ENCODE measurements at places on chromosomes 3 and 15. TPM values are rescaled to one million over a fixed set of nuclear protein-coding genes. Genes with fewer than 3 reads are reported as not detected.
A peak's percentile ranks its signal among the peaks of the same experiment; 100 is the strongest.

GRCh38 chr15:65528461-65529060, 1.7 kb upstream of the HACD3 start:
- no peak for DNase-seq

DNA sequence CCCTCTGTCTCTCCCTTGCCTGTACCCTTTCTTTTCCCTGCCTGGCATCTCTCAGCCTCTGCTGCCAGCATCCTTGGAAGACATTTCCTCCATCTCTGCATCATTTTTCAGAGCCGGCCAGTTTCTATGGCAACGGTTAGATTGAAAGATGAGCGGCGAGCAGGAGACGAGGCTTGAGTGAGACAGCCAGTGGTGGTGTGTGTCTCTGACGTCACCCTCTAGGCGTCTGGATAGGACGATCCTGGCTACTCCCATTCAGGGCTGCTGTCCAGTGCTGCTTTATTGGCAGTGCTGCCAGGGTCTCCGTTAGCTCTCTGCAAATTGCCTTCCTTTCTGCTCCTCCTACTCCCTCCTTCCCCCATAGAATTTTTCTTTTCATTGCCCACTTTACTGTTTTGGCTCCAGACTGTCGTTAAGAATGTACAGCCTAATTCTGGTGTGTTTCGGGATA, 57.9 kb downstream of the TRAK1 start:
- peak; percentile 82 for DNase-seq

DNA sequence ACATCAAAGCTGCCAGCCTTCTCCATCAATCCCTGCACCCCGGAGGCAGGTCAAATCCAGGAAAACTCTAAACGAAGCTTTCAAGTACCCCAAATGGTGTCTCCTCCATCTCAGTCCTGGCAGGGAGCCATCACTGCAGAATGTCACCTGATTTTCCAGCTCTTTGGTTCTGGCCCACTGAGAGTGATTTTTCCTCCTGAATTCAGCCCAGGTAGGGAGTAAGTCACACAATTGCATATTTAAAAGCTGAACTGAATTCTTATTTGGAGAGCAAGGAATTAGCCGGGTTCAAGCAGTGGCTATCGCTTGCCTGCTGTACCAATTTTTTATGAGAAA, 5.3 kb downstream of the RFTN1 start:
- DNase-seq, result no peak

DNA sequence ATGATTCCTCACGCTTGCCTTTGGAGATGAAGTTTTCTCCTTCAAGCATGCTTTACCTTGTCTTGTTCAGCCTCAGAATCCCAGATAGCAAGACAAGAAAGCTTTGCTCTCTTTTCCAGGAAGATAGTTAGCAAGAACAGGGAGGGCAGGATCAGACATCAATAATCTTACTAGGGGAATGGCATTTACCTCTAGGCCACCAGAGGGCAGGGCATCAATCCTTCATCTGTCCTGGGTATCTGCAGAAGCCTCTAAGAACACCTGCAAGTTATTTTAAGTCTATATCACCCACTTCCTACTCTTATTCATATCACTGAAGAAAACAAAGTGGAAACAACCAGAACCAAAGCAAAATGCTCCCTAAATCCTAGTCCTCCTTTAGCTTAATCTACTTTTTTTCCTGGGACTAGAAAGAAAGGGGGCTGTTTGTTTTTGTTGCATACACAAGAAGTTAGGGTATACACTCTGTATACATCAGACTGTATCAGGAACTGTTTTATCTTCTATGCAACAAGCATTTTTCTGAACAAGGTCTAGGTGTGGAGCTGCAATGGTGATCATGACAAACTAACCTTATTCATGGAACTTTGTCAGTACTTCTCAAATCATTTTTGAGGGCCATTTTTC, 862.5 kb downstream of the CADM2 start:
- DNase-seq, result no peak

- peak; percentile 71 for DNase-seq
Observed at GRCh38 chr3:123352134-123352554, 96.7 kb downstream of the ADCY5 start.

DNA sequence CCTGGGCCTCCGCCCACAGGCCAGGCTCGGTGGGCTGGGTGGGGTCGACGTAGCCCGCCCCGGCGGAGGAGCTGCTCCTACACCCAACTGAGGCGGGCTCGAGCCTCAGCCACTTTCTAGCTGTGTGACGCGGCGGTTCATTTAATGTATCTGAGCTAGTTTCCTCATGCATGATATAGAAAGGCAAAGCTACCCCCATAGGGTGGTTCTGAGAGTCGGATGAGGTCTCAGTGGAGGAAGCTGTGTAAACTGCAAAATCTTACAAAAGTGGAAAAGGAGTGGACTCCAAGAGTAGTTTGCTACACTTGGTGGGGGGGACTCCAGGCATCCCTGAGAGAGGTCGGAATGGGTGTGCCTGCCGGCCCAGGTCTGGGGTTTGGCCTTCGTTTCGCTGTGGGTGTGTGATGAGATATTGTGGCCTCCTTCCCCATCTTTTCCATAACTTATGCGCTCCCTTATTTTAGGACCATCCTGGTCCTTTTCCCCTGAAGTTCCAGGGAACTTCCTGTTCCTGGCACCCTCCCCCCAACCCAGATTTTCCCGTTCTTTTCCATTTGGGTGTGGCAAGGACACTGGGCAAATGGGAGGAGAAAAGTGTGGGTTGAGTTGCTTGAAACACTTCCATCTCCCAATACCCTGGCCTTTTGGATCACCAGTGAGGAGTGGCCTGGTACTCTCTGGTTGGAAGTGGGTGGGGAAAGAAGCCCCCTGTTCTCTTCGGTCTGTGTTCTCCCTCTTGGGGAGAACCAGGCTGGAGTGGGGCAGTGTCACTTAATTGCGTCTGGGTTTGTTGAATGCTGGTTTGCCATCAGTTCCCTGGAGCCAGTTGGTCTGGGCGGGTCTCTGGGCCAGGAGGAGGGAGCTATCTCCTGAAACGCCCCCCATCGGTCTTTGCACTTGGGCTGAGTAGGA, 1.1 kb downstream of the PDIA5 start:
- no peak for DNase-seq

- DNase-seq, result no peak
Observed at GRCh38 chr15:41633609-41634008, 26.6 kb upstream of the MGA start.

GRCh38 chr3:32471246-32471645, 31.4 kb downstream of the CMTM6 start:
- DNase-seq, result no peak

DNA sequence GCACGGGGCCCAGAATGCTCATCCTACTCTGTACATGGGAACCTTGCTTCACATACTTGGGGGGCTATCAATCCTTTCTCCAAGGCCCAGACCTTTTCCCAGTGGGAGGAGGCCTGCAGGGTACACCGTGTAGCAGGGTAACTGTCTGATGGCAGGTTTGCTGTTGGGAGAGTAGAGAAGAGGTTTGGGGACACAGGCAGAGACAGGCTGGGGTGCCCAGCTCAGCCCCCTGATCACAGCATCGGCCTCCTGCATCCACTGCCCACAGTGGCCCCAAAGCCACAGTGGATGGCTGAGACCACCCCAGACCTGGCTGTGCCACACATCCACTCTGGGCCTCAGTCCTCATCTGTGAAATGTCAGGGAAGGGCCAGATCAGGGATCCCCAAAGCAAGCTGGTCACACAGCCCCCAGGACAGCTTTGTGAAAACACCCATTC, 5.6 kb downstream of the CHRNA3 start:
- no peak for DNase-seq

GRCh38 chr15:51205050-51205975, 110.6 kb upstream of the TNFAIP8L3 start:
- no peak for DNase-seq

DNA sequence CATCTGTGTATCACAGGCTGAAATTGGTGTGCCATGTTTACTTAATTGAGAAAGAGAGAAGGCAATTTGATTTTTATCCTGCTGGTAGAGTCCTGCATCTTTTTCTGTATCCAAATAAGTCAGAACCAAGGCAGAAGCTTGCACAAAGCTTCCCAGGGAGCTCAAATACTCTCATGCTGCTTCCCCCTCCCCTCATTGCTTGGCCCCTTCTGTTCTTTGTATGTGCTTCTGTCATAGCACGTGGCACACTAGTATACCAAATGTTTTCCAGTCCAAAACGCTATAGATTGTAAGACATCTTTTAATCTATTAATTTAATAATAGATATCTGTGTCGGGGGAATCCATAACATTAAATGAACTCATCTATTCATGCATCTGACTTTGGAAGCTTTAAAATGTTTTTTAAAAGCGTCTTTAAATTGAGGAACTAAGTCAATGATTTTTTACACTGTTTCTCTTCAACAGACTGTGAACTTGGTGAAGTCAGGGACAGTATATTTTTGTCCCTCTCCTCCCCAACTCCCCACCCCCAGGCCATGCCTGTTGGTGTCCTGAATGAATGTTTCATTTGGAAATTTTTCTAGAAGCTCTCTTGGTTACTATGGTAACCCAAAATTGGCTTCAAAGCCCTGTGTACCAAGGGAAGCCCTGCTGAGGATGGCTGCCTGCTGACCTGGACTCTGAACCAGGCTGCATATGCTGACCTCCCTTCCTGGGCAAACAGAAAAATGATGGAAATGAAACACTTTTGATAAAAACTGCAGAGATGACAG, 26.2 kb upstream of the SLC35G2 start:
- no peak for DNase-seq

DNA sequence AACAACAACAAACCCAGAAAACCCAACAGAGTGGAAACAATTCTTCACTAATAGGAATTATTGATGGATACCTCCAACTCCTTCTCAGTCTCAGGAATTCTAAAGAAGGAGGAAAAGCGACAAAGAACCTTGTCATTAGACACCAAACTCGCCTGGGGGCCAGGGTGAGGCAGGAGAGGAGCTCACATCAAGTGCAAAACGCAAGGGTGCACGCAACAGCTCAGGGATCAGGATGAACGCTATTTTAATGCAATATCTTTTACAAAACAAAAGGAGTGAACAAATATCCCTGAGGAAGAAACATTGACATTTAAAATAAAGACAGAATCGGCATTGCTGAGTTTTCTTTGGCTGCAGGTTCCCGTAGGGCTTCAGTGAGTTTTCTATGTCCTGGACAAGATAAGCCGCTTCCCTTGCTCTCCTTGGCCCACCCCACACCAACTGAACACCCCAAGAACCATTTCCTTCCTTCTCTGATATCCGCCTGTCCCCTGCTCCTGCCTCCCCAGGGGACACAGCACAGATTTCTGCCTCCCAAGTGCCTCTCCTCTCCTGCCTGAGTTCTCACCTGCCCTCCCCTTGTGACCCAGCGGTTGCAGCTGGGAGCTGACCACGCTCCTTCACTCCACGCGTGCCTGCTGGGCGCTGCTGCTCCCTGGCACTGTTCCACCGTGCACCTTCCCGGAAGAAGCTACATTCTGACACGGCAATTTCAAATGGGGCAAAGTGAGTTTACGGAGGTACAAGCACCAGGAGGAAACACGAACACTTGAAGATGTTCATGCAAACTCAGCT, 63.0 kb downstream of the ATP10A start:
- no peak for DNase-seq

DNA sequence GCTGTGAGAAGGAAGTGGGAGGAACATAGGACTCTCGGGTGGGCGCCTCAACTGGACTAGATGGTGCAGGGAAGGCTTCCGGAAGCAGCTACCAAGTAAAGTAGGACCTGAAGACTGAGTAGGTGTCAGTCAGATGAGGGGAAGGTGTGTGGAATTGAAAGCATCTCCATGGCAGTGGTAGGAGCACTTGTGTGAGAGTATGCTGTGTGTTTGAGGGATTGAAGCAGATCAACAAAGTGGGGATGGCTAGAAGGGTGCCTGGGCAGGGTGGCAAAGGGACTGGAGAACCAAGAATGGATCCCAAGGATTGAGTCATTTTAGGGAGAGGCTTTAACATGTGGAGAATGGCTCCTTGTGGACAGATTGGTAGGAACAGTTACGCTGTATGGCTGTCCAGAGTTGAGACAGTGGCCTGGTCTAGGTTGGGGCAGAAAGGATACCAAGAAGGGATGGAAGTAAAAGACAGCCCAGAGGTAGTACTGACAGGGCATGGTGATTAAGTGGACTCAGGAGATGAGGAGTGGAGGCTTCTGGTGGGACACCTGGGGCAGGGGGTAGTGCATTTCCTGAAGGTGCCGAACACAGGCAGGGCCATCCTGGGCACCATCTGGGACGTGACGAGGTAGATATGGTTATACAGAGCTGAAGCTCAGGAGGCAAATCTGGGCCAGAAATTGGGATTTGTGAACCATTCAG, 1.5 kb downstream of the UQCC5 start:
- DNase-seq, result no peak

GRCh38 chr3:50365080-50365841, 5.9 kb upstream of the TMEM115 start:
- DNase-seq, result peak; percentile 84

GRCh38 chr15:70362886-70363285, 265.2 kb upstream of the TLE3 start:
- DNase-seq, result peak; percentile 44

DNA sequence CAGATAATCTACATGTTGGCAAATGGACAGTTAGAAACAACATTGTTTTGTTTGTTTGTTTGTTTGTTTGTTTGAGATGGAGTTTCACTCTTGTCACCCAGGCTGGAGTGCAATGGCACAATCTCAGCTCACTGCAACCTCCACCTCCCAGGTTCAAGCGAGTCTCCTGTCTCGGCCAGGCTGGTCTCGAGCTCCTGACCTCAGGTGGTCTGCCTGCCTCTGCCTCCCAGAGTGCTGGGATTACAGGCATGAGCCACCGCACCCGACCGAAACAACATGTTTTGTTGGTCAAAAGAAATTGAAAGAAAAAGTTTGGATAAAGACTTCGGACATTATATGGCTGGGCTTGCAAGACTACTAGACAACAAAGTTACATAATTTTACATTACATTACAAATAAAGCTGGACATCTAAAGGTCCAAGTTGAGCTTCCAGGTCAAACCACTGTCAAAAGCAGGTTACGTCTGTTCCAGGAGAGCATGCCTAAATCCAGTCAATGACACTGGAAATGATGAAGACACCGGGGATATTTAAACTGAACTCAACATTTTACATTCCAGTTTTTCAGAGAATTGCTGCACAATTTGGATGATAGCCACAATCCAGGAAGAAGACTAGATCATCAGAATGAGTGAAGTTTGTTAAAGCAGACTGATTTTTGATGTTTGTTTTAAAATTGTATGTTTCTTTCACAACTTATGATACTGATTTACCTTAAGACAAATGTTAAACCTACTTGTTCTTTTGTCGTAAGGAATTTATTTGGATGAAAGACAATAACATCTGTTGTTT, 18.6 kb downstream of the SERP1 start:
- DNase-seq, result no peak

ITIH1 gene
- 0.23 TPM for total RNA-seq

GOLGA8J gene
- not detected for total RNA-seq

ZNF501 gene
- total RNA-seq, result 3.9 TPM

GPR160 gene
- 1.1 TPM for total RNA-seq

DPPA4 gene
- total RNA-seq, result not detected

Measured in heart left ventricle (tissue), 16 donors.